ENCODE measurements at places on chromosomes 1 and 21.

- no peak for DNase-seq
These were observed 62.4 kb downstream of the ERI3 start for GRCh38 chr1:44292651-44293050.

- DNase-seq, result no peak
These were observed 108.3 kb downstream of the KCND3 start for GRCh38 chr1:111880881-111881837.

DNA sequence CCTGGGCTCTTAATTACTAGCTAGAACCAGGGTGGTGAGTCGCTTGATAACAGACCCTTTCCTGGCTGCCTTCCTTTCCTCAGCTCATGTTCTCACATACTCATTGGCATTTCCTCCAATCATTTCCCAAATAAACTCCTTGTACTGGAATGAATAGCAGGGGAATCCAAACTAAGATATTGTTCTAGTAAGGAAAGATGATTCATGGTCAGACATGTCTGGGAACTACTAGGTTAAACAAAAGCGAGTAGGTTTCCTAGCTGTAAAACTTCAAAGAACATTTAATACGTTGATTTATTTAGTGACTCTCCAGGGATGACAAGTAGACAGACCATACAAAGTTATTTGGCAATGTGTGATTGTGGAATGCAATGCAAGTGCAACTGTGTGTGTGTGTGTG lies 121.2 kb upstream of the KCNJ6 start:
- DNase-seq, result no peak

DNA sequence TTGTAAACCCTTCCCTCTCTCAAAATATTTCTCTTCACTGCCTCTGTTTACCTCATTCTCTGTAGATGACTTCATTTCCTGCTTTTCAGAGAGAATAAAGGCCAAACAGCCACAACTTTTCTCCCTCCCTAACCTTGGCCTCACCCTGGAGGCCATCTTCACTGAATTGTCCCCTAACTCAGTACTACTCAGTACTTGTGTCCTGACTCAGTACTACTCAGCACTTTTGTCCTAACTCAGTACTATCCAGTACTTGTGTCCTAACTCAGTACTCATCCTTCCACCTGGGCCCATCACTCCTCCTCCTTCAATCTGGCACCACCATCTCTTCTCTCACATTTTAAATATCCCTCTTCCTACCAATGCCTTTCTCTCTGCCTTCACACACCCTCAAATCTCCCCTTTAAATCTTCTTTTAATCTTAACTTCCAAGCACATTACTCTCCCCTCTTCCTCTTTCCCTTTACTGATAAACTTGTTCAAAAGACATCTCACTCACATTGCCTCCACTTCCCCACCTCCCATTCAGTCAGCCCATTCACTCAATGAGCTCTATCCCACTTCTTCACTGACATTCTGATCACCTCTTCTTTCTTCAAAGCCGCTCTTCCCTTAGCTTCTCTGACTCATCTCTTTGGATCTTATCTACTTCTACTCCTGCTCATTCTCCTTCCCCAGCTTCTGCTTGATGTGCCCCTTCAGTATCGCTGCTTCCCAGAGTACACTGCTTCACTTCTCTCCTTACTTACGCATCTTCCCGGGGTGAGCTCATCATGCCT lies 121.4 kb downstream of the RNF220 start:
- DNase-seq, result no peak

GRCh38 chr21:27082431-27083010 lies 115.6 kb upstream of the ADAMTS5 start:
- no peak for DNase-seq

DNA sequence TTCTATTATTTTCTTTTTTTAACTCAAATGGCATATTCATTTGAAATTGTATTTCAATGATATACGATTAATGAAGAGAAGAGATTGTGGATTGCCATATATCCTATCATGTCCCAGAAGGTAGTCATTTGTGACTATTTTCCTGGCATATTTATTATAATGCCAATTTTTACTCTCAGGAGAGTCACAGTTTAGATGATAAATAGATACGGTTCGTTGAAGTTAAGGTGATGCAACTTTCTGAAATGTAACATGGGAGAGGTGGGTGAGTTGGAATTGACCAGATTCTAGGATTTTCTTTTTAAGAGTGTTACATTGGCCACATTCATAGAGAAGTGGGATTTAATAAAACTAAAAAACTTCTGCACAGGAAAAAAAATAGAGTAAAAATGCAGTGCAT lies 1138.5 kb downstream of the NCAM2 start:
- DNase-seq, result no peak

GRCh38 chr1:68497358-68497698 lies 446 bp upstream of the DEPDC1 start:
- no peak for DNase-seq

DNA sequence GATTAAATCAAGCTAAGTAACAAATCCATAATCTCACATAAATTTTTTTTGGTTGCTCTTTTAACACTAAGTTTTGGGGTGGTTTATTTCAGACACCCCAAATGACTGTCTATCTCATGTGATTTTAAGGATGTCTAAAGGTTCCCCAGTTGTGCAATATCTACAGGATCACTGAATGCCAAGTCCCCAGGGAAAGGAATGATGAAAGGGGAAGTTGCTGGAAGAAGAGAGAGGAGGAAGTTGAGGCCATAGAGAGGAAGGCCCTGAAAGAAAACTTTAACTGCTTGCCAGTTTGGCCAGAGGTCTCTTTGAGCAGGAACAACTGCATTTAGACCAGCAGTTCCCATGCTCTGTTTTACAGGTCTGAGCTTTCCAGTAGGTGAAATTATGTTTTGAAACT lies 27.5 kb upstream of the SLC19A2 start:
- no peak for DNase-seq

- no peak for DNase-seq
These were observed 14.3 kb upstream of the SEC16B start for GRCh38 chr1:177984136-177984525.
